ENCODE measurements at places on chromosomes 5 and 9.

DNA sequence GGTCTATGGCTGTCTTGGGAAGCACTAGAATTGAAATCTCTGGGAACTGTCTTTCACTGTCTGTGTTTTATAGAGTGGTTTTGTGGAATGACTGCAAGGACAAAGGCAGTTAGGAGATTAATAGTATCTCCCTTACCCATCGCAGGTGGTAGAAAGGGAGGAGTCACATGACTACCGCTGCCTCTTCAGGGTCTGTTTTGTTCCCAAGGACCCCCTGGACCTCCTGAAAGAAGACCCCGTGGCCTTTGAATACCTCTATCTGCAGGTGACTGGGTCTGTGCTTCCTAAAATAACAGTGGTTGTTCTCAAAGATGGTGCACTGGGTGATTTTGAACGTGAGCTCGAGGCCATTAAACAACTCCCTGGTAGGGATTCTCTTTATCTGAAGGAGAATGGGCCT is 22.8 kb upstream of the TRMT10B start:
- DNase-seq: no peak

- no peak for DNase-seq
Measured at GRCh38 chr9:105168870-105169319, 75.6 kb upstream of the SLC44A1 start.

GRCh38 chr5:122591828-122592227 is 183.1 kb upstream of the SNX2 start:
- no peak for DNase-seq

GRCh38 chr5:7320701-7321301 is 75.1 kb upstream of the ADCY2 start:
- DNase-seq: no peak

DNA sequence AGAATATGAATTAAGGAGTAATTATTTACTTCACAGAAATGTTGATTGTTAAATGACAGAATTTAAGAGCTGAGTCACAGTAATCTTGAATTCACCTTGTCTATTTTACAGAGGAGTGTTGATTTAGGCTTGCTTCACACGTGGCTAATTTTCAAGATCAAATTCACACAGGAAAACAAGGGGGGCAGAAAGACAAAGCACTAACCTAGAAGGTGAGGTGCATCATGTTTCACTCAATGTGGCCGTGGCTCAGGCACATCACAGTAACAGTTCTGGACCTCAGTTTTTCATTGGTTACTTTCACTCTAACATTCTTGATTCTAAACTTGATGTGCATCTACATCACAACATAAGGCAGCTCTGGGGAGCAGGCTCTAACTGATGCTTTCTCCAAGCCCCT is 69.6 kb upstream of the GNAQ start:
- DNase-seq: no peak

DNA sequence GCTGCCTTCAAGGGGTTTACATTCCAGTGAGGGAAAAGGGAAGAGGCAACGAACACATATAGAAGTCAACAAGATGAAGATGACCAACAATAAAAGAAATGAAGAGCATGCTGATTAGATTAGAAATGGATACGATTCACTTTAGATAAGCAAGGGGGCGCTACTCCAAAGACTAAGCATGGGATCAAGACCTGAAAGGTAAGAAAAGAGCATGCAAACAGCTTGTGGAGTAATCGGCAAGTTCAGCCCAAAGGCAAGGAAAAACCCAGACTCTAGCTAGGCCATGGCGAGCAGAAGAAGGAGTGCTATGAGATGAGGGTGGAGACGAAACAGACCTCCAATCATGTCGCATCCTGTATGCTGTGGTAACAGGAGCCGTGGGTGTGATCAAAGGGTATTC is 124.4 kb downstream of the FANCC start:
- DNase-seq: no peak
